ENCODE measurements at places on chromosomes 6 and 20.

DNA sequence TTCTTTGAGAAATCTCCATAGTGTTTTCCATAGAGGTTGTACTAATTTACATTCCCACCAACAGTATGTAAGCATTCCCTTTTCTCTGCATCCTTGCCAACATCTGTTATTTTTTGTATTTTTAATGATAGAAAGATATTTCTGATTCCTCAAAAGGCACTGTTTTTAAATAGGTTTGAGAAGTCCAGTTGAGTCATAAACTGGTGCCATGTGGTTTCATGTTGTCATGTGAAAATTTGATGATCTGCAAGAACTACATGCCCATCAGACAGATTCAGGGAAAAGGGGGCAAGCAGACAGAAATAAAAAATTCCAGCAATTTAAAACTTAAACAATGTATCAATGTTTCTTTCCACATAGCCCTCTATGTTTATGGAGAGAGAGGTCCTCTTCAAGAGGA lies 227.5 kb downstream of the KCNQ5 start:
- no peak for DNase-seq

GRCh38 chr6:132122871-132123270 lies 171.7 kb upstream of the CCN2 start:
- DNase-seq: no peak

DNA sequence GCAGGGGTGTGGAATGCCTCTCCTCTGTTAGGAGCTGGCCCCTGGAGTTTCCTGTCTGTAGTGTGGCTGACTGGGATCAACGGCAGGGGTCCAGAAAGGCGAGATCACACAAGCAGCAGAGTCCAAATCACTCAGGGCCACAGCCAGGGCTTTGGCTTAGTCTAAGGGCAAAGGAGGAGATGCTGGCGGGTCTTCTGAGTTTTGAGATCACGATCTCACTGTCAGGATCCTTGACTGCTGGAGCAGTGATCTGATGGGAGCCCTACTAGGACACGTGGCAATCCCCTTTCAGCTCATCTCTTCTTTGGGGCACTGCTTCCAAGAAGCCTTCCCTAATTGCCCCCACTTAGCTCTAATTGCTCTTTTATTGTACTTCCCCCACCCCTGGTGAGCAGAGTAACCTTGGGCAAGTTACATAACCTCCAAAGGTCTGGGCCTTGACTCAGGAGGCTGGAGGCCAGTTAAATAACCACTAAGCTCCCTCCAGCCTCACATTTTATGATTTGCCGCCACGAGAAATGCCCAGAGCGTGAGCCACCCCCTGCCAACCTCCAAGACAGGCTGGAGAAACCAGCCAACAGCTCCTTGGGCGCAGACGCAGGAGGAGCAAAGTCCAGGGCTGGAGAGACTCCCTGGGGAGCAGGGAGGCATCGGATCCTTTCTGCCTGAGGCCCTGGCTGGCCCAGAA lies 12.0 kb downstream of the KCNK5 start:
- DNase-seq: no peak

GRCh38 chr20:53344891-53345290 lies 248.7 kb downstream of the ZNF217 start:
- no peak for DNase-seq

- DNase-seq: no peak
These were observed 27.1 kb upstream of the PPP1R14C start for GRCh38 chr6:150115769-150116168.

- DNase-seq: no peak
These were observed 230.3 kb downstream of the TBC1D7 start for GRCh38 chr6:13098006-13098405.

- DNase-seq: no peak
These were observed 200.5 kb downstream of the PLCB4 start for GRCh38 chr20:9269280-9269971.

DNA sequence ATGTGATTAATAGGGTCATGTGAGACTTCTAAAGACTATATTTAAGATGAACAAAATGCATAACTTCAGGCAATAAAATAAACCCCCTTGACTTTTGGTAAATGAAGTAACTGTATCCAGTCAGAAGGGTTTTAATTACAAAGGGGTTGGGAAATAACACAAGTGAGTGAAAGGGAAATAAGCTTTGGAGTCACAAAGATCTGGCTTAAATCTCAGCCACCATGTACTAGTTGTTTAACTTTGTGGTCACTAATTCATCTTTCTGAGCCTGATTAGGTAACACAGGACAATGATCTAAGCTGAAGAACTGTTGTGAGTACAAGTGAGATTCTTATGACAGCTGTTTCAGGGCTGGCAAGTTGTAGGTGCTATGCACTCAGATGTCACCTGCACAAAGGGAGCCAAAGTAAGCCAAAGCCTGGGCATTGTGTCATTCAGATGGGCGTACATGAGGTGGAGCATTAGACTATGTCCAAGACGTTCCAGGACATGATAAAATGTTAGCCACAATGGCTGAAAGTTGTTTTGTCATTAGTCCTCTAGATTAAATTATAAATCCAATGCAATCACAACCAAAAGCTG lies 13.8 kb downstream of the TOMM34 start:
- DNase-seq: no peak

DNA sequence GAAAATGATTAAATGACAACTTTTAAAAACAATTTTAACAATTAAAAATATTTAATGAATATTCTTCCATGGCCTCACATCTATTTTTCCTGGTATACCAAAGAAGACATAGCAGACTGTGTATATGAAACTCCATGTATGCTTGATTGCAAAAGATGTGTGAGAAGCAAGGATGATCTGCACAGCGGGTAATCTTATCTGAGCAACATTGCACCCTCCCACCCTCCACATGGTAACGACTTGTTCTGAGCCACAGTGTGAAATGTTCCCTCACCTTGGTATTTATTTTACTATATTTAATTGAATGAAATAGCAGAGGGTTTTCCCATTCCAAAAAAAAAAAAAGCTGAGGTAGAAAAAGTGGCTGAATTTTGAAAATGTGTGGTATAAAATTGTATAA lies 204.4 kb downstream of the SYNE1 start:
- DNase-seq: no peak

GRCh38 chr6:140828856-140829255 lies 1303.9 kb upstream of the GJE1 start:
- no peak for DNase-seq

GRCh38 chr20:57753332-57754164 lies 43.7 kb upstream of the PMEPA1 start:
- DNase-seq: no peak

DNA sequence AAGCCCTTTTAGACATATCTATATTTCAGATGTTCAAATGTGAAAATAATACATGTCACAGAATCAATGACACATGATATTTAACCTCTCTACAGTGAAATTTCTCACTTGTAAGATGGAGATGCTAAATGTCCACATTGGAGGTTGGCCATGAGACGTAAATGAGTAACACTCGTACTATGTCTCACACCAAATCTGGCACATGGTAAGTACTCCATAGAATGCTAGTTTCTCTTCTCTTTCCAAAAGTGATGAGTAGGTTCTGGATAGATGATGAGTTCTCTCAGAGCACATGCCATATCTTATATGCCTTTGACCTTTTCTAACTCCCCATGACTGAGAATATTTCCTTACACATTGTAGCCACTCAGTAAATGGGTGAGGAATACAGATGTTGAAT lies 17.7 kb downstream of the GFOD1 start:
- no peak for DNase-seq

GRCh38 chr6:3400162-3400561 lies 56.7 kb downstream of the SLC22A23 start:
- no peak for DNase-seq

- DNase-seq: no peak
These were observed 230.6 kb downstream of the TSHZ2 start for GRCh38 chr20:53202777-53203176.

GRCh38 chr20:45576995-45577394 lies 2.1 kb downstream of the WFDC8 start:
- no peak for DNase-seq

DNA sequence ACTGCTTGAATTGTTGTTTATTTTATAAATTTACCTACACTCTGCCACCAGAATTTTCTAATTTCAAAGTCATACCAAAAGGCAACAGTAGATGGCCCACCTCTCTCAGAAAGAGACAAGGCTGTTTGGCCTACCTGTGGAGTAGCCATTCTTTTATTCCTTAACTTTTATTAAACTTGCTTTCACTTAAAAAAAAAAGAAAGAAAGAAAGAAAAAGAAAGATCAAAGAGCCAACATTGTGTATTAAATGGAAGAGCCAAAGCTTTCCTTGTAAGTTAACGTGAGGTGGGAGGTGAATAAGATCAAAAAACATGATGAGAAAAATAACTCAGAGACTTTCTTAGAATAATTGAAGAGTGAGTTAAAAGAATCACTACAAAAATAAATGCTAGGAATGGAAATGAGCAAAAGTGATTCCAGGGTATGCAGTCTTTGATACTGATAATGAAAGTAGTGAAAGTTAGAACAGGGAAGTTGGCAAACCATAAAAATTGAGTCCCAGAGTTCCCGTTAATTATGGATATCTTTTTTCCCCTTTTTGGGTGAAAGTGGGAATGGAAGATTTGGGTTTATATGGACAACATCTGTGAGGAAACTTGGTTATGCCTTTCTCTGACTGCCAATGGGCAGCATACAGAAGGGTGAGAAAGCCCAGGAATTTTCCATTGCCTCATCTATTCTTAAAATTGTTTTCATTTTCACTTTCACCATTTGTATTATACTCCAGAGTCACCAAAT lies 35.9 kb upstream of the MYB start:
- no peak for DNase-seq

DNA sequence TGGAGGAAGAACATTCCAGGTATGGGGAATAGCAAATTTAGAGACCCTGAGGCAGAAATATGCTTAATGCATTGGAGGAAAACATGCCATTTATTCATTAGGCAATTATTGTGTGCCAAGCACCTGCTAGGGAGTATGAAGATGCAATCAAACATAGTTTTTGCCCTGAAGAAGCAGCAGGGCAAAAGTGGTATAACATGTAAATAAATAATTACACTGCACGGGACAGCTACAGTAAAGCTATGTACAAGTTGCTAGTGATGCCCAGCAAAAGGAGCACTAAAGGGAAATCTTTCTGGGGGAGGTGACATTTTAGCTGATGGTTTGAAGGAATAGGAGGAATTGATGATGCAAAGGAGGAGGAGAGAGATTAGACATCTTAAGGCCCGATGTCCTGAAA lies 624 bp upstream of the TJAP1 start:
- no peak for DNase-seq

DNA sequence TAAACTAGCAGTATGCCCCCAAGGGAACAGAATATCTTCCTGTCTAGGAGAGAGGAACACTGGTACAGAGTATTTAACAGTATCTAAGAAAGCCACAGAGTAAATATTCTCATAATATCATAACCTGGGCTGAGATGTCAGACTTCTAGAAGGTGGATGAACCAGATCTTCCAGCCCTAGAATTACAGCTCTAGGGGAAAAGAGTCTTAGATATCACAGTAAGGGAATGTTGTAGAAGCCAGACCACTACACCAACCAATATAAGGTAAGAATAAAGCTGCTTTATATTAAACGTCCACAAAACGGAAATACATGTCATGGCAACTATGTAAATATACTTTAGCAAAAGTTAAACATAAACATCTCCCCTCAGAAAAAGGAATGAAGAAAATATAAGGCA lies 12.4 kb downstream of the SERINC1 start:
- DNase-seq: no peak

- no peak for DNase-seq
These were observed 87.7 kb downstream of the MBOAT1 start for GRCh38 chr6:20124545-20124944.

GRCh38 chr20:58640446-58640845 lies 10.6 kb upstream of the STX16 start:
- DNase-seq: no peak

DNA sequence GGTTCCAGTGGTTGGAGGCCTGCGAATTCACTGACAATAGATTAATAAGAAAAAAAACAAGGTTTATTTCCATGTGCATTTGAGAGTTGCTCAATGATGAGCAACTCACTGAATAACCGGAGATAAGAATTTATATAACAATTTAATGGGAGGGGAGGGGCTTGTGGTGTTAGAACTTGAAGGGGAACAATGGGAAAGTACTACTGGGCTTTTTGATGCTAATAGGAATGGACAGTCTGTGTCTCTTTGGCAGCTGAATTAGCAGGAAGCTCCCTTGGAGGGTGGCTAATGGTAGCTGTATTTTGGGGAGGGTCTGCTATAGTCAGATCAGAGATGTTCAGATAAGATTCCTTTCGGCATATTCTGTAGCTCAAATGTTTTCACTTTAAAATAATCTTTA lies 62.4 kb upstream of the GMDS start:
- no peak for DNase-seq

GRCh38 chr6:111068866-111069234 lies 18.5 kb upstream of the SLC16A10 start:
- DNase-seq: no peak

DNA sequence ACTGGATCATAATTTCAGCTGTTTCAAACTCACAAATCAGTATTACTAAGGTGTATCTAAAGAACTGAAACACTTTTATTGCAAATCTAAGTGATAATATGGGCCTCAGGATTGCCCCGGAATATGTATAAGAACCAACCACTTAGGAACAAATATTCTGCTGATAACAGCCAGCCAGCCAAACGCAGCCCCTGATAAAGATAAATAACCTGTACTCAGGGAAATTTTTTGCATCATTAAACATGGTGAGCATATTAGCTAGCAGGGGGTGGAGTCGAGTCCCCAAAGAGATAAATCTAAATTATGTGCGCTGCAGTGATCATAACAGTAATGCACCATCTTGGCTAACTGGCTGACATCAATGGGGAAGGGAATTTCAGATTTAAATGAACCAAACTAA lies 410.2 kb upstream of the MAP3K7 start:
- DNase-seq: no peak

GRCh38 chr6:37480951-37481534 lies 18.6 kb downstream of the CCDC167 start:
- DNase-seq: no peak

DNA sequence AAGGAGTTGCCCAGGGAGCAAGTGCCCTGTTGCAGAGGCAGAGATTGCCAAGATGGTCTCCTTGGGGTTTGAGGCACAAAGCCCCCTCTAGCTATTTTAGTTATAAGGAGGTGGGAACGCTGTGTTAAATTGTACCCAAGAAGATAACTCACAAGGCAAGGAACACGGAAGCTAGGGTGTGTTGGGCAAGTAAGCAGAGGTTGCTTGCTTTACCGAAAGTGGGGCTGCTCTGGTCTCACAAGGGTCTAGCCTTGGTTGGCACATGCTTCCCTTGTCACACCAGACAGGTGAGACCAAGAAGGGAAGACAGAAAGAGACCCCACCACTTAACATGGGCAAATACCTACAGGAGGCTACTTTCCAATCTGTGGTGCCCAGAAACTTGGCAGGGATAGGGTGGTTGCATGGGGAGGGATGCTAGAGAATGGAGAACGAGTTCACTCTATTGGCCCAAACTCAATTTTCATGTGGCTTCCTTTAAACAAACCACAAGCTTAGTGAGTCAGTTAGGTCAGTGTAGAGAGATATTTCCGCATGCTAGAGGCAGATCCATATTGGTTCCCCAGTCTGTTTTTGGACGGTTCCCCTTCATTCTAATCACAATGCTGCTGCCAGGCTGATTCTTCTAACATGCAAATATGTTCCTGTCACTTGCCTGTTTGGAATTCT lies 42.4 kb downstream of the PLAGL1 start:
- no peak for DNase-seq

- DNase-seq: no peak
These were observed 2.9 kb upstream of the OLIG3 start for GRCh38 chr6:137496909-137497720.
